CD4-positive, alpha-beta T cell (primary cell): ENCODE measurements at places on chromosomes 5 and 9.

DNA sequence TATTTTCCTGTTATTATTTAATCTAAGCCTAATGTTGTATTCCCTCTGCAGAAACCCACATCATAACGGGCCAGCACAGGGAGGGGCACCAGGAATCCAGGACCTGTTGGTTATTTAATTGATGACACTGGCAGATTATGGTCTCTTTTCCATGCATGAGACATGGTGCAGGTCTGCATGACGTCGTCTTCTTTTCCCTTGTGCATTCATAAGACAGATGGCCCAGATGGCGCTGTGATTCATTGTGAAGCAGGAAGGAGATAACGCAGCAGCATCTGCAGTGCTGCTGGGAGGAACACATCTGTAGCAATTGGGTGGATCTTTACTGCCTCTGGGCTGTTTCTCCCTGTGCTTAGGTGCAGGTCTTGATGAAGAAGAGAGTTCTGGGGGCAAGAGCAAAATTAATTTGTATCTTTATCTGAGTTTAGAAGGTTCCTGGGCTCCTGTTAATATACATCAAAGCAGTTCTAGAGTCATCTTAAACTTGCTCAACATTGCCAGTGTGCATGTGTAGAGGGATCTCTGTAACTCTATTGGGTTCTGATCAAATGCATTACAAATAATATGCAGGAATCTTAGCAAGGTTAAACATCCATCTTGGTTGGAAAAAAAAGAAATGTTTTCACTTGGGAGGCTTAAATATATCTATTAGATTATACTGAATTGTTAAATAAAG is 176.1 kb downstream of the PCSK1 start:
- no peak for DNase-seq

- DNase-seq = no peak
Observed at GRCh38 chr5:147349241-147349640, 114.4 kb downstream of the STK32A start.

DNA sequence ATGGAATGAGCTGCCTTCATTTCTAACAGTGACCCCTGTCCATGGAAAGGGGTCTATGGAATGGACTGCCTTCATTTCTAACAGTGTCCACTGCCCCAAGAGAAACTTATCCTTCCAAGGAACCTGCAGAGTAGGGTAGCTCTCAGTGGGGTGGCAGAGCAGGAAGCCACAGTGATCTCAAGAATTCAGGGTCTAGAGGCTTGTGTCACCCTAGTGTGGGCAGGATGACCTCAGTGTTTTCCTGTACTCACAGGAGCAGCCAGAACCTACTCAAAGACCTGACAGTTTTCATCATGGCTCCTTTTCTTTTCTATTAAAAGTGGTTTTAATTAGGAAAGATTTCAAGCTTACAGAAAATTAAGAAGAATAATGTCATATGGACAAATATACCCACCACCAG is 27.5 kb downstream of the SEC61B start:
- DNase-seq = no peak

DNA sequence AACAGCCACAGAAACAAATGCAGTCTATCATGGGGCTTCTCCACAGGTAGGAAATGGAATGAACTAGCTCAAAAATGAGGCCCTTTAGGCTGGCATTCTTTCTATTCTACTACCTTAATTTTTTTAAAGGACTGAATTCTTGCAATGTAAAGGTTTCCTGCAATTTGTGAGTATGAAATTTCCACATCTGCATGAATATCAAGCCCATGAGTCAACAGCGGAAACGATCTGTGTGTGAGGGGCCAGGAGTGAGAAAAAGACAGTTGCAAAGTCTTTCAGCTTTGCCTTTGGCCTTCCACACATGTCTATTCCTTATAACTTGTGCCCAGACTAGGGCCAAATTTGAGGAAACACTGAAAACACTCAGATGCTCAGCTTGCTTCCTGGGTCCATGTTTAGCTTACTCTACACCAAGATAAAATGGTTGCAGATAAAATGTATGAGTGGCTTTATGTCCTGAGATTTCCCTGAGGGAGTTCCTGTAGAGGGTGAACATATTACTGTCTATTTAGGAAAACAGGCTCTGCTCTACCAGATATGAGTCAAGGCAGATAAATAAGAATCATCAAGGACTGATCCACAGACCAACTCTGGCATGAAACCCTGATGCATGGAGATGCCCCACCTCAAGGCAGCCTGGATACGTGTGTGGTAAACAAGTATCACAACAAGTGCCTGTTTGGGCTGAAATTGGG is 46.5 kb downstream of the RETREG1 start:
- DNase-seq = no peak

DNA sequence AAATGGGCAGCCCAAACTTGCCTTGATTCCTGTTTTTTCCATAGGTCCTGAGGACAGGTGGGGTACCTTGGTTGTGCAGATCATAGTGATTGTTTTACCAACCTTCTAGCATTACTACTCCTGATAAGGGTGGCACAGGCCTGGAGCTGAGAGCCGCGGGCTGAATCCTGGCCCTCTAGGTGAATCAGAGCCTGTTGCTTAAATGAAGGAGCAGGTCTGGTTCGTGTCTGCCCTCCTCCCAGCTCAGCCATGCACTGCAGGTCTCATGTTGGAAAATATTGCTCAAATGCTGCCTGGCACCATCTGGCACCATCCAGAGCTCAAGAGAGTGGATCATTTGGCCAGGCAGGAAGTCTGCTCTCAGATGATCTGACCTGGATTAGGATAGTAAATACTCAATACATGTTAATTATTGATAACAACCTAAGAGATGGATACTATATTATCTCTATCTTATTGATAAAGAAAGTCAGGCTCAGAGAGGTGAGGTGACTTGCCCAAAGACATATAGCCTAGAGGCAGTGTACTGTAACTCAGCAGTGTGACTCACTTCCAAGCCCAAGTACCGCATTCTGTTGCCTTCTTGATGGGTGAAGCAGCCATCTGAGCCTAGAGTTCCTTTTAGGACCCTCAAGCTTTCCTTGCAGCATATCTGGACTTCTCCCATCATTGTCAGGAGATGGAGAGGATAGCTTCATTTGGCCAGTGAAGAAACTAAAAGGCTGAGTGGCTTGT is 104.3 kb upstream of the PITX1 start:
- DNase-seq = no peak
